A549 treated with DMSO at 1 μM for 4 hours (cell line): ENCODE measurements at places on chromosomes 16 and 17. TPM values are rescaled to one million over a fixed set of nuclear protein-coding genes. Genes with fewer than 3 reads are reported as not detected.

CIAO2B gene
- 131 to 174 TPM (median 163 TPM) in 5 replicates for total RNA-seq

TBC1D3 gene
- total RNA-seq: not detected in 5 replicates

PPY gene
- total RNA-seq: not detected in 5 replicates

RASL10B gene
- total RNA-seq: 0.06 to 0.13 TPM (median 0.10 TPM) in 4 of 5 replicates, not detected in the other

GNG13 gene
- not detected in 5 replicates for total RNA-seq

RNPS1 gene
- 254 to 293 TPM (median 274 TPM) in 5 replicates for total RNA-seq

TSPAN10 gene
- total RNA-seq: 4.4 to 6.3 TPM (median 5.9 TPM) in 5 replicates

KREMEN2 gene
- 1.1 to 2.8 TPM (median 2.0 TPM) in 5 replicates for total RNA-seq

HSD17B1 gene
- total RNA-seq: 0.84 to 1.5 TPM (median 1.4 TPM) in 5 replicates

CDRT15L2 gene
- not detected in 5 replicates for total RNA-seq

GAS7 gene
- total RNA-seq: 0.43 to 0.99 TPM (median 0.52 TPM) in 5 replicates

BBS2 gene
- 13.0 to 23.1 TPM (median 19.0 TPM) in 5 replicates for total RNA-seq

CIBAR2 gene
- 0.10 TPM in 1 of 5 replicates, not detected in the others for total RNA-seq

TNFRSF17 gene
- not detected in 5 replicates for total RNA-seq

KRT23 gene
- 0.09 to 0.18 TPM (median 0.10 TPM) in 3 of 5 replicates, not detected in the others for total RNA-seq

MRPL45 gene
- total RNA-seq: 59.8 to 67.1 TPM (median 65.7 TPM) in 5 replicates

KRTAP4-9 gene
- total RNA-seq: 0.20 TPM in 1 of 5 replicates, not detected in the others

ACBD4 gene
- total RNA-seq: 5.0 to 8.9 TPM (median 7.8 TPM) in 5 replicates

MYH2 gene
- not detected in 5 replicates for total RNA-seq

COX6A2 gene
- not detected in 5 replicates for total RNA-seq

LITAFD gene
- not detected in 5 replicates for total RNA-seq

MCRIP2 gene
- 25.3 to 44.8 TPM (median 38.3 TPM) in 5 replicates for total RNA-seq

SLC52A1 gene
- 0.34 to 1.2 TPM (median 0.68 TPM) in 5 replicates for total RNA-seq

SLFN12 gene
- 0.12 to 0.21 TPM (median 0.20 TPM) in 3 of 5 replicates, not detected in the others for total RNA-seq

ADORA2B gene
- 10.1 to 15.3 TPM (median 11.9 TPM) in 5 replicates for total RNA-seq

ALOX15B gene
- not detected in 5 replicates for total RNA-seq

HASPIN gene
- total RNA-seq: 14.8 to 19.7 TPM (median 15.7 TPM) in 5 replicates

CCL2 gene
- 65.6 to 117 TPM (median 69.7 TPM) in 5 replicates for total RNA-seq

CHST5 gene
- total RNA-seq: 0.07 to 0.10 TPM (median 0.08 TPM) in 3 of 5 replicates, not detected in the others

SLC4A1 gene
- not detected in 5 replicates for total RNA-seq

LHX1 gene
- 2.8 to 5.2 TPM (median 3.7 TPM) in 5 replicates for total RNA-seq

NEURL4 gene
- total RNA-seq: 27.1 to 33.9 TPM (median 31.9 TPM) in 5 replicates

CCL16 gene
- not detected in 5 replicates for total RNA-seq

CDIPT gene
- total RNA-seq: 73.6 to 101 TPM (median 98.3 TPM) in 5 replicates

ACSM2A gene
- not detected in 5 replicates for total RNA-seq

OTOA gene
- 0.05 TPM in 1 of 5 replicates, not detected in the others for total RNA-seq

LLGL2 gene
- total RNA-seq: 21.4 to 28.2 TPM (median 25.4 TPM) in 5 replicates

CORO7 gene
- total RNA-seq: 13.8 to 15.7 TPM (median 14.8 TPM) in 5 replicates

MRPL27 gene
- 138 to 166 TPM (median 143 TPM) in 5 replicates for total RNA-seq

TMEM235 gene
- not detected in 5 replicates for total RNA-seq

ZNF689 gene
- 7.5 to 9.6 TPM (median 8.7 TPM) in 5 replicates for total RNA-seq

ADAMTS18 gene
- 0.02 TPM in 1 of 5 replicates, not detected in the others for total RNA-seq

EVI2A gene
- total RNA-seq: not detected in 5 replicates

PRR15L gene
- 0.12 to 0.22 TPM (median 0.15 TPM) in 3 of 5 replicates, not detected in the others for total RNA-seq

TBX6 gene
- 0.20 to 0.45 TPM (median 0.25 TPM) in 5 replicates for total RNA-seq

COPZ2 gene
- 12.8 to 16.0 TPM (median 14.9 TPM) in 5 replicates for total RNA-seq

SDR42E2 gene
- not detected in 5 replicates for total RNA-seq

MMP15 gene
- 14.7 to 20.7 TPM (median 18.8 TPM) in 5 replicates for total RNA-seq

CCL4 gene
- not detected in 5 replicates for total RNA-seq

B4GALNT2 gene
- 0.38 to 0.53 TPM (median 0.45 TPM) in 5 replicates for total RNA-seq

GDPD1 gene
- total RNA-seq: 0.63 to 1.3 TPM (median 0.98 TPM) in 5 replicates

REXO5 gene
- 3.9 to 4.4 TPM (median 4.2 TPM) in 5 replicates for total RNA-seq

SDF2 gene
- total RNA-seq: 86.5 to 94.5 TPM (median 88.1 TPM) in 5 replicates

CDH3 gene
- 0.12 to 0.39 TPM (median 0.21 TPM) in 5 replicates for total RNA-seq
